Activated naive CD8-positive, alpha-beta T cell treated with anti-CD3 and anti-CD28 coated beads, Interleukin-2, amount 10 ng/mL, durations not matched to agents 7 days and 5 days (primary cell): ENCODE measurements at places on chromosomes 13 and 19. TPM values are rescaled to one million over a fixed set of nuclear protein-coding genes. Genes with fewer than 3 reads are reported as not detected.
A peak's percentile ranks its signal among the peaks of the same experiment; 100 is the strongest.

GRCh38 chr13:46751811-46752635 lies 44.9 kb downstream of the ESD start:
- DNase-seq, result peak; percentile 63

- DNase-seq, result no peak
Measured at GRCh38 chr13:44619651-44620050, 43.5 kb upstream of the TSC22D1 start.

DNA sequence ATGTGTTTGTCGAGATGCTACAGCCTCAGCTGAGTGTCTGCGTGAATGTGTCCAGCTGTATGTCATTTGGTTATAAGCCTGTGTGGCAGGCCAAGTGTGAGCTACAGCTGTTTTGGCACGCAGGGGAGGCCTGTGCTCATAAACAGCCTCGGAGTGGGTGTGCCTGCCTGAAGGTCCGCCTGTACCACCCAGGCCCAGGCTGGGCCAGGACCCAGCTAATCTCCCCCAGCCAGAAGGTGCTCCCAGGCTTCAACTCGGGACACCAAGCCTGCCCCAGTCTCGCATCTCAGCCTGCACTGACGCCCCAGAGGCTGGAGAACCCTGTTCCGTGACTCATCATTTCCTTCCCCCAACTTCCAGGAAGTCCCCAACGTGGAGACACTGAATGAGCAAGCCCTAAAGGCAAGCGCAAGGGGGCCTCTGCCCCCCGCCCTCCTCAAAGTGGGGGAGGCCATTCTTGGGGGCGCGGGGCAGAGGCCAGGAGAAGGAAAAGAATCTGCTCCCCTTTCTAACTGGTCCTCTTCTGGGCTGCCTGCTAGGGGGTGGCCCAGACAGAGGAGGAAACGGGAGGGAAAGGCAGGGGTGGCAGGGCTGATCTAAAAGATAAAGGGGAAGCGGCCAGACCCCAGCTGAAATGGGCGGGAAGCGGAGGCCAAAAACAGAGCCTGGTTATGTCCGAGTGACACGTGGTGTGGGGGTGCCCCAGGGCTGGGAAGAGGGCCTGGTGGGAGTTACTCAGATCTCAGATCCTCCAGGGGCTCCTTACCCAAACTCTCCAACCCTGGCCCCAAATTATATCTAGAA lies 2.0 kb downstream of the SLC1A5 start:
- peak; percentile 79 for DNase-seq

DNA sequence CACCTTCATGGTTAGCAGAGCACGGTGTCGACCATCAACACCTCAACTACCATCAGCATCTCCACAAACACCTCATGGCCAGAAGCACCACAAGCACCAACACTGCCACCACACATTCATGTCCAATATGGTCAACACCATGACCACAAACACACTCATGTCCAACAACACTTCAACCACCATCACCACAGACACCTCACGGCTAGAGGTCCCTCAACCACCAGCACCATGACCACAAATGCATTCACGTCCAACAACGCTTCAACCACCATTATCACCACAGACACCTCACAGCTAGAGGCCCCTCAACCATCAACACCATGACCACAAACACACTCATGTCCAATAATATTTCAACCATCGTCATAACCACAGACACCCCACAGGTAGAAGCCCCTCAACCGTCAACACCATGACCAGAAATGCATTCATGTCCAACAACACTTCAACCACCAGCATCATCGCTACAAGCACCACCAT lies 10.2 kb downstream of the TRAPPC5 start:
- DNase-seq, result no peak

DNA sequence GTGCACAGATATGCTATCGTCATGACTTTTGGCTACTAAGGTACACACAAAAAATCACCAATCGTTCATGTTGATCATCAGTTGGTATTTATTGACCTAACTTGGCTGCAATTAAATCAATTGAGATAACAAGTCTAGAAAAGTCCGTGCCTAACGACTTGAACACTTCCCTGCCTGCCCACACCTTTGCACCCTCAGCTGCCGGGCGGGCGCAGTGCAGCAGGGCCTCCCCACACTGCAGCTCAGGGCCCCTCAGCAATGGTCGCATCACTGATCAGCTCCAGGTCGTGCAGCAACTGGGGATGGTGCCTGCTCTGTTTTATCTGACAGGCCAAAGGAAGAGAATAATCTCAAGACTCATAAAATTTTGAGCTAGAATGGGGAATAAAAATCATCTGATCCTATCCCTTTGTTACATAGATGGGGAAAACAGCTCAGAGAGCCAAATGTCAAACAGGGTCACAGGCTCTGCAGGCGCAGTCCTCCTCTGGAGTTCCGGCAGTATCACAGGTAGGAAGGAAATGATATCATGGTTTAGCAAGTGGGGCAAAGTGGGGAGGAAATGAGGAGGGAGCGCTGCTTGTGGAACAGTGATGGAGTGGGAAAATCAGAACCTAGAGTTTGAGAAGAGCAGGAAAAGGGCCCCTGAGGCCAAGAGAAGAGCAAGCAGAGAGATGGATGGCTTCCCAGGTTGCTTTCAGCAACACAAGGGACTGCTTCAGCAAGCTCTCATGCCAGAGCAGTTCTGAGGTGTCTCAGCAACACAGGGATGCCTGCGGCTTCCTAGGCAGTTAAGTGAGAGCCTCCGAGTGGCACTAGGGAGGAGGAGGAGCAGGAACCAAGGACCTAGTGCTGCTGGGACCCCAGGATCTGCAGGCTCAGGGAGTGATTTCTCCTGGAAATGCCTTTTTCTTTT lies 57.5 kb downstream of the SLC7A1 start:
- DNase-seq, result no peak

GRCh38 chr19:7605490-7606222 lies 10.0 kb downstream of the CAMSAP3 start:
- no peak for DNase-seq

CYP4F12 gene
- 3.1 TPM for total RNA-seq

FCER2 gene
- total RNA-seq, result 0.26 TPM
